ENCODE measurements at places on chromosomes 2 and 18.
A peak's percentile ranks its signal among the peaks of the same experiment; 100 is the strongest.

DNA sequence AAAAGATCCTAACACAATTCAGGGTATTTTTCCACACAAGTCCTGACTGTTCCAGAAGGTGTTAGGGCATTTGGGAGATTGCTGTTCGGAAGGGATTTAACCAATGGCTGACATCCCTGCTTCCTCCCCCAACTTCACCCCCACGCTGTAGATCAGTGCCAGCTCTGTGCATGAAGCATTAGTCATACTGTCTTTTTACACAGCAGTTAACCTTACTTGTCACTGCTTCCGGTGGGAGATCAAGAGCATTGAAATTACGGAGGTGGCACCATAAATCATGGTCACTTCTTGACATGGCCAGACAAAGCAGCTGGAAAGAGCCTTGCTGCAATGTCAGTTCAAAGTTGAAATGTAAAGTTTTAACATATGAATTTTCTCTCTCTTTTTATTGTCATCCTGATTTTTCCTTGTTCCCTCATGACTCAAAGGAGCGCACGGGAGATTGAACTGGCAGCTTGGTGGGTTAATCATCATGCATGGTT lies 70.2 kb downstream of the HRH4 start:
- peak; percentile 3 for DNase-seq

DNA sequence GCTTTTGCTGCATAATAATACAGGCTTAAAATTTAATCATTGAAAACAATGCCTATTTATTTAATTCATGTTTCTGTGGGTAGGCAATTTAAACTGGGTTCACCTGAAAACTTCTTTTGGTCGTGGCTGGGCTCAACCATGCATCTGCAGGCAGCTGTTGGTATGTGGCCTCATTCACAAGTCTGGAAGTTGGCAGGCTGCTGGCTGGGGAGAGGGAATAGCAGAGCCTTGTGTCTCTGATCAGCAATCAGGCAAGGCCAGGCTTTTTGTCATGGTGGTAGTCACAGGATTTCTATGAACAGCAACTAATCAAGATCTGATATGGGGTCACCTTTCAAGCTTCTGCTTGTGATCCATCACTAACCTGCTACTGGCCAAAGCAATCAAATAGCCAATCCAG lies 130.1 kb upstream of the KCNJ3 start:
- no peak for DNase-seq

- DNase-seq, result no peak
These were observed 711 bp downstream of the DOK6 start for GRCh38 chr18:69401226-69401971.

DNA sequence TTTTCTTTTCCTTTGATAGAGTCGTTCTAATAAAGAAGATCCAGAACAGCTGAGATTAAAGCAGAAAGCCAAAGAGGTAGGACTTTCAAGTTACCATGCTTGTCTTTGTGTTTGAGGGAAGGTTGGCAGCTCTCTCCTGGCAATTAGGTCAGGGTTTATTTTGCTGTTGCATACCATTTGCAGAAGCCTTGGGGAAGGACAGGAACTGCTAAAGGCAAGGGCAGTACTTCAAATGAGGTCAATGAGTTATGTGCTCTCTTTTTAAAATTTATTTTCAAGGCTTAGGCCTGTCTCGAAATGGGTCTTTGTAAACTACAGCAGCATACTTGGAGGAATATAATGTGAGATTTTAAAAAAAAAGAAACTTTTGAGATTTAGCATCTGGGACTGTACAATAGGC lies 108.9 kb downstream of the TAF4B start:
- no peak for DNase-seq

DNA sequence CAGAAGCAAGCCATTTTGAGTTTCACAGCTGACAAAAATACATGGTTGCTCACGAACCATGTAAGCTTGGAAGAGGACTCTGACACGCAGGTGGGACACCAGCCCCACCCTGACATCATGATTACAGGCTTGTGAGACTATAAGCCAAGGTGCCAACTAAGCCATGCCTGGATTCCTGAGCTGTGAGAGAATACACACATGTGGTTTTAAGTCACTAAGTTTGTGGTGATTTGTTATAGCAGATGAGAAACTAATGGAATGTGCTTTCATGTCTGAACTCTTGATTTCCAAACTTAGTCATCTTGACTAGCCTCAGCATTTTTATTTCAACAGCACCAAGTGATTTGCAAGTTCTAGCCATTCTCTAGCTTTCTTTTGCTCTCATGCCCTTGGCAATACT lies 676.1 kb upstream of the CELF4 start:
- DNase-seq, result peak; percentile 58

DNA sequence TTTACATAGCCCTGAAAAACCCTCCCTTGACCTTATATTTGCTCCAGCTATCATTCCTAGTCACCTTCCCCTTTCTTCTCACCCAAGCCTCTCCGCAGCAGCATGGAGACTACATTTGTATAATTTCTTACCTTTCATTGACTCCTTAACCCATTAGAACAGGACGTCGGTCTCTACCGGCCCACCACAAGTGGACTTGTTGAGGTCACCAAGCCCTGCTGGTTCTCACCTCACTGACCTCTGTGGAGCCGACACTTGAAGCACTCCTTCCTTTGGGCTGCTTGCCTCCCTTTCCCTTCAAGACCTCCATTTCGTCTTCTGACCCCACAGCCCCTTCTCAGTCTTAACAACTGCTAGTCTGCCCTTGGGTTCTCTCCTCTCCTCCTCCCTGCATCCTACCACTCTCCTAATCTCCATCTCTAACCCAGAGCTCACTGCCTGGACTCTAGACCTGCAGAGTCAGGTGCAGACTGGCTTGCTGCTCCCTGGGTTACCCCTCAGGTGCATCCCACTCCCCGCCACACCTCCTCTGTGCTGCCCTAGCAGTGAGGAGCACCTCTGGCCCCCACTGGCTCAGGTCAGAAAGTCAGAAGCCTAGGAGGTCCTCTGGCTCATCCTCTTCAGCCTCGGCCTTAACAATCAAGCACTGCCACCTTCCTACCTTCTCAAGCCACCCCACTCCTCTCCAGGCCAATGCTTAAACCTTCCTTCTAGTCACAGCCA lies 5.3 kb upstream of the SFXN5 start:
- DNase-seq, result no peak

DNA sequence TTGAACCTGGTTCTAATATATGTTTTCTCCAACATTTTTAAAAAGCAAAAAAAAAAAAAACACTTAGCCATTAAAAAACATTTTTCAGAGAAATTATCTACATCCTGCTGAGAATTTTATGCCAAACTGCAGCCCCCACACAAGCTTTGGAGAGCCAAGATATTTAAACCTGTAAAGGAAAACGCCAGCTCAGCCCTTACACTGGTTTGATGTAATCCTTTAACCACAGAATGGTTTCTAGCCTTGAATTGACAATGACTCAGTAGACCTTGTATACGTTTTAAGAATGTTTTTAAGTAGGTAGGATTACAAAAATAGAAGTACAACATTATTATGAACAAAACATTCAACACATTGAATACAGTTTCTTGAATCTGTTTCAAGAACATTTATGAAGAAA lies 113.6 kb downstream of the BABAM2 start:
- DNase-seq, result peak; percentile 91

- no peak for DNase-seq
These were observed 1680.6 kb upstream of the LRRTM1 start for GRCh38 chr2:81984969-81985637.

DNA sequence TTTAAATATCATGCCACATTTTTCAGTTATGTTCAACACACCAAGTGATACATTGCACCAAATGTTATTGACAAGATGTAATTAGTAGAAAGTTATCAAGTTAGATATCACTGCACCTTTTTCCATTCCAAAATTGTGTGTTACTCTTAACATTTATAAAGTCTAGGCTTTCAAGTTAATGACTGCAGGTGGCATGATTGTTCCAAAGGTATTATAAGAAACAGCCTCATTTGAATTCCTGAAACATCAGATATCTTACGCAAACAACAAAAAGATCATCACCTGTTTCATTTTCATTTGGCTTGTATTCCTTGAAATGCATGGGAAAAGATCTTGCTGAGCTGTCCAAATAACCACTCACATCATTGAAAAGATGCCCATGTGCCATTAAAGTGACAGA lies 1528.2 kb upstream of the ZEB2 start:
- DNase-seq, result no peak

DNA sequence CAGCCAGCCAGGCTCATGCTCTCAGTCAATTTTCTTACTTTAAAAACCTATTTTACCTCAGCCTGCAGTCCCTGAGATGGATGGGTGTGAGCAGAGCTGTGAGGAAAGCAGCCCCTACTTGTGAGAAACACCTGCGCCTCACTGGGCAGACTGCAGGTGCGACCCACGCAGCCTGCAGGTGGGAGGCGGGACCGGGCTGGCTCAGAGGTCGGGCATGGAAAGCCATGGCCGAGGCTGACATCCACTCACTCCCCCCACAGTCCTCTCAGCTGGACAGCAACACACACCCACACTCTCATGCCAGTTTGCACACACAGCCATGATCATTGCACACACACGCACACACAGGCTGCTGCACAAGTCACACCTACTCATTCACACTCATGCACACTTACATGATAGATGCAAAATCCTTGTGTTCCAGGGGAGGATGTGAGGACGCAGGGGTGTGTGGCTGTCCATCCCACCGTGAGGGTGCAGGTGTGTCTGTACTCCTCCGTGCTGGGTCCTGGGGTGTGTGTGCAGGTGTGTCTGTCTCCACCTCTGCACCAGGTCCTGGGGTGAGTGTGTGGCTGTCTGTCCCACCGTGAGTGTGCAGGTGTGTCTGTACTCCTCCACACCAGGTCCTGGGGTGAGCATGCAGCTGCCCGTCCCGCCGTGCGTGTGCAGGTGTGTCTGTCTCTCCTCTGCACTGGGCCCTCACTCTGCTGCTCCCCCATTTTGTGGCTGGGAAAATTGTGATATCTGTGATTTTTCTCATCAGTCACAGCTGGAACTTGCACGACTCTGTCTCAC lies 166.5 kb downstream of the RTP5 start:
- no peak for DNase-seq

DNA sequence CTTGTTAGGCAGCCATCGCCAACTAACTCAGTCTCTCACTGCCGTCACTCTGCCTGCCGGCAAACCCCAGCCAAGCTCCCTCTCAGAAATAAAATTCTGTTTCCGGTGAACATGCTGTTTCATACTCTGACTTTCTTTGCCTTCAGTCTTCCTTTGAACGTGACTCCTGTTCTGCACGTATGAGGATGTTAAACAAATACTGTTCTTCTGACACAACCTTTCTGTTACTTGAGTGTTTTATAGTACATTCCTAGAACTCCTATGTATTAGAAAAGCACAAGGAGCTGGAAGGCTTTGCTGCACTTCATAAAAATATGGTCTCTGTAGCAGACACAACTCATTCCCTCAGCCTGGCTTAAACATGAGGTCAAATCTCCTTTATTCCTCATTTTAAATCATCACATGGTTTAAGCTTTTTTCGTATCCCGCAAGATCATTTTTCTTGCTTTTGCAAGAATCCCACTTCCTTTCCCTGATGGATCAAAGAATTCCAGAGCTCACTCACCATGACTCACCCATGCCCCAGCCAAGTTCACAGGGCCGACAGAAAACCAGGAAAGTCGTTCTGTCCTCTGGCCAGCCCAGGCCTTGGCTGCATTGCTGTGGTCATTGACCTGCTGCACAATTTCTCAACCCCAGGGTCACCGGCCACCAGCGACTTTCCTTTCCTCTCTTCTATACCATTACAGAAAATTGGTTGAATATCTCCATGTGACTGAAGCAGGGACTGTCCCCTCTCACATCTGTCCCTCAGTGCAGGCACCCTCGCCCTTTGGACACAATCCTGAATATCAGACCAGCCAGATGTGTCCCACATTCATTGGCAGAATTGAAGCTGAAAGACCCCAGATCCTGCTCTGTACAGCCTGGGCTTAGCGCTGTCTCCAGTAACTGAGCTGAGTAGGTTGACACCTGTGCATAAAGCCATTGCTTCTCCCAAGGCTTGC lies 183.1 kb upstream of the ARL4C start:
- DNase-seq, result peak; percentile 82

- no peak for DNase-seq
These were observed 99.6 kb downstream of the ZAP70 start for GRCh38 chr2:97812931-97813330.

DNA sequence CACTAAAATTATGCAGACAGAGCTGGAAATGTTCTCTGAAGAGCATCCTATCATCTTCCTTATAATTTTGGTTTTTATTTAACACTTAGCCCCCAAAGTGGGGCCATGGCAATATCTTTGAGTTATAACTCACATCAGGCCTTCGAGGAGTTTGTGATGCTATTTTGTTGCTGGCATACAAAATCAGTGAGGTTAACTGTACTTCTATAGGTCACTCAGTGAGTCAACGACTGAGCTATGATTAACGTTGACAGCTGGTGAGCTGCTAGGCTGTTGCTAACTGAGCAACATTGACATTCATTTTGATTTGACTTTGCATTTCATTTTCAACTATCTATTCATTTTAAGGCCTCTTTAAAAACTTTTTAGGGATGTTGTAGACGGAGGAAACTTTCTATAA lies 50.0 kb downstream of the GPD2 start:
- no peak for DNase-seq

- DNase-seq, result no peak
These were observed 2.0 kb downstream of the LMAN2L start for GRCh38 chr2:96737831-96738230.

GRCh38 chr2:199762963-199763362 lies 88.0 kb downstream of the FTCDNL1 start:
- no peak for DNase-seq

DNA sequence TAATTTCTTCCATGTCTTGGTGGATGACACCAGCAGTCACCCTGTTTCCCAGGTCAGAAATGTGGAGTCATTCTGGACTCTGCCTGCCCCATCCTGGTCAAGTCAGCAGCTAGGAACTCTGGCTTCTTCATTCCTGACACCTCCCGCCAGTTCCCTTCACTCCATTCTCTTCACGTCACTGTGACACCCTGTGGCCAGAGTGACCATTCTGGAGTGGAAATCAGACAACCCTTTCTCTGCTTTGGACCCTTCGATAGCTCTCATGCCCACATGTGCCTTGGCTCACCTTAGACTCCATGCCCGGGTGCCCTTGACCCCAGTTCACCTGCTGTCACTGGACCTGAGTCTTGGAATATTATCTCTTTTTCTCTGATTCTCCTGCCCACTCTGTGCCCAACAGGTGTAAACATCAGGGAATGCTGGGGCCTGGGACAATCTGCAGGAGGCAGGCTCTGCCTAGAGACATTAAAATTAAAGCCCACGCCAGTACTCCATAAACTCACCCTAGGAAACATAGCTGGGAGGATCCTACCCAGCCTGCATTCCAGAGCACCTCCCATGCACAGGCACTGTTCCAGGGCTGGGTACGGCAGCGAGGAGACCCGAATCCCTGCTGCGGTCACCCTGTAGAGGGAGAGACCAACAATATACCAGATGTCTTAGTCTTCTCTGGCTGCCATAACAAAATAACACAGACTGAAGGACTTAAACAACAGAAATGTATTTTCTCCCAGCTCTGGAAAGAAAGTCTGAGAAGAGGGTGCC lies 41.1 kb upstream of the FAHD2A start:
- DNase-seq, result no peak

GRCh38 chr2:145800151-145801091 lies 1280.5 kb upstream of the ZEB2 start:
- DNase-seq, result no peak

DNA sequence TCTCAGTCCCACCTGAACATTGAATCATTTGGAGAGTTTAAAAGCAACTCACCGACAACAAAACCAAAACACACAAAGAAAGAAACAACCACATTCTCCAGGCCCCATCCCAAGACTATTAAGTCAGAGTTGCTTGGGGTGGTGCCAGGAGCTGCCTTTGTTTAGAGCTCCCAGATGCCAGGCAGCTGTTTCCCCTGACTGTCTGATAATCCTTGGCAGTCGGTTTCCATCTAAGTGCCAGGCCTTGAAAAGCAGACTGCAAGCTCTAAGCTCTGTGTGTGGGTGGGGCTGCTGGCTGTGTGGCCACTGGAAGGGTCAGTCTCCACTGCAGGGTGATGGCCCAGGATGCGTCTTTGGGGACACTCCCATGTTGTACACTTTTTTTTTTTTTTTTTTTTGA lies 255.3 kb upstream of the AGAP1 start:
- DNase-seq, result no peak
